ENCODE measurements at places on chromosomes 1 and 21. TPM values are rescaled to one million over a fixed set of nuclear protein-coding genes. Genes with fewer than 3 reads are reported as not detected.

LINGO4 gene
- 24.5 TPM for total RNA-seq

SPATA21 gene
- total RNA-seq, result not detected

TMEM50A gene
- 46.9 TPM for total RNA-seq

BEND5 gene
- total RNA-seq, result 1.4 TPM

GRCh38 chr1:209808059-209808581, 2.2 kb upstream of the IRF6 start:
- H3K27me3 ChIP-seq, result peaks cover 10% of the 10 kb centered on the region
- no peaks in the 10 kb centered on the region for H3K4me1 ChIP-seq
- H3K27ac ChIP-seq, result no peak overlapping the region
- H3K4me3 ChIP-seq, result no peak overlapping the region

GRCh38 chr1:168271636-168272035, 9.0 kb upstream of the TBX19 start:
- no peak overlapping the region for H3K27ac ChIP-seq
- H3K36me3 ChIP-seq, result no peaks in the 10 kb centered on the region
- no peaks in the 10 kb centered on the region for H3K27me3 ChIP-seq

DNA sequence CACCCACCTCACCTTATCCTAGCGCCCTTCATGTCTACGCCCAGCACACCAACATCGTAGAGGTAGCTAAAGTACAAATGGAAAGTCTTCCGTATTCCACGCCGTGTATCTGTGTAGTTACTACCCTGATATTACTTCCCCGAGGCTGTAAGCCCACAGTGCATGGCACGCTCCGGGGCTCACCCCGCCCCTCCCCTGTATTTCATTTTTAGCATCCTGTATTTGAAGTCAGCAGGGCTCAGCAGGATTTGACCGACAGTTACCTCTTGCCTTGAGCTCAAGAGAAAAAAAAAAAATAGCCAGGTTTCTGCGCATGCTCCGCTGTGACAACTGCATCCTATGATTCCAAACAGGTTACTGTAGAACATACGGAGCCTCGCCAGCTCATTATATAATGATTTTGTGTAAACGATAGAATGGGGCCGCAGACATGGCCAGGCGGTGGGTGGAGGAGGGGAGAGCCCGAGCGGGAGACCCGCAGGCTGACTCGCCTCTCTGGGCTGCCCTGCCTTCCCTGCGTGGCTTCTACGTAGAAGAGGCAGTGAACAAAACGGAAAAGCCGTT, 1.3 kb downstream of the ABCG1 start:
- peaks cover 17% of the 10 kb centered on the region for H3K4me1 ChIP-seq
- no peaks in the 10 kb centered on the region for H3K27me3 ChIP-seq
- DNase-seq, result peak; percentile 75
- H3K4me3 ChIP-seq, result peak overlapping the region; percentile 97
- no peaks in the 10 kb centered on the region for H3K36me3 ChIP-seq

DNA sequence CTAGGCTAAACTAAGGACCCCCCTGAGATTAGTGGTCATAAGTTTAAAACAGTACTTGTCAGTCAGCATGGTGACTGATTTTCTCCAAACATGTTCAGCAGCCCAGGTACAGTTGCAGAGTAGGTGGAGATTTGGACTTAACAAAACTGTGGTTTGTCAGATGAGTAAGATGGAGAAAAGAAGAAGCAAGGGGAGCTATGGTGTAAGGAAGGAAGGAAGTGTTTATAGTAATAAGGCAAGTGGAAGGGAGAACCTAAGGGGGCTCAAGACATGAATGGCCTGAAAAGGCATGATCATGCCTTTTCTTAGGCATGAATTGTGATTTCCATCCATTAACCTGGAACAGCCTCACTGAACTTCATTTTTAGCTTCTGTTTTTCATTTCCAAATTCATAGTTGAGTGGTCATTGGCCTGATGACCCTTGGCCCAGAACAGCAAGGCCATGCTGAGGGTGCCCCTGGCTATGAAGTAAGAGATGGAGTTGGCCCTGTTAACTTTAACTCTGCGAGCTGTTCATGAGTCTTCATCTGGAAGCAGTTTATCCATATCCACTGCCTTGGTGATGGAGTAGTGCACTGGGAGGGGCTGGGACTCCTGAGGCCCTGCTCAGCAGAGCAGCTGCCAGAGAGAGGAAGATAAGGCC, 60.7 kb downstream of the LRRC8D start:
- no peak for DNase-seq
- H3K27ac ChIP-seq, result peak overlapping the region; percentile 65
- H3K4me1 ChIP-seq, result peaks cover 52% of the 10 kb centered on the region
- H3K36me3 ChIP-seq, result no peaks in the 10 kb centered on the region
- no peaks in the 10 kb centered on the region for H3K27me3 ChIP-seq

GRCh38 chr1:3948344-3948743, 48.3 kb upstream of the C1orf174 start:
- H3K4me1 ChIP-seq, result no peaks in the 10 kb centered on the region
- H3K36me3 ChIP-seq, result no peaks in the 10 kb centered on the region
- H3K27me3 ChIP-seq, result peaks cover 22% of the 10 kb centered on the region
- H3K27ac ChIP-seq, result no peak overlapping the region
- no peak overlapping the region for H3K4me3 ChIP-seq

DNA sequence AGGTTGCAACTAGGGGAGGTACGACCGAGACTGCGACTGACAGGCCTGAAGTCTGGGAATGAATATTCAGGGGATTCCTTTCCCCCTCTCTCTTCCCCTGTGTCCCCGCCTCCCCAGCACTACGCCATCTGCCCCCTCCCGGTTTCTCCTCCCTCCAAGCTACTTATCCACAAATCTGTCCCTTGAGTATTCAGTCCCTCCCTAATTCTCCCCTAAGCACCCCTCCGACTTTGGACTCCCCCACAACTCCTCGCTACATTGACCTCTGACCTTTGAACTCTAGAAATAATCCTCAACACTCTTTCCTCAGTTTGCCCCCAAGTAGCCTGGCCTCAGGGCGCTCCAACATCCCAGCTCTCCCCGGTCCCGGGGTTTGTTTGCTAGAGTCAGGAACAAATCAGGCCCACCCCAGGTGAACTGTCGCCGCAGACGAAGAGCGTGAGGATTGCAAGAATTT, 393 bp downstream of the LYSMD1 start:
- H3K4me1 ChIP-seq, result peaks cover 54% of the 10 kb centered on the region
- H3K27me3 ChIP-seq, result no peaks in the 10 kb centered on the region
- H3K27ac ChIP-seq, result peak overlapping the region; percentile 91
- H3K36me3 ChIP-seq, result no peaks in the 10 kb centered on the region
- peak; percentile 51 for DNase-seq
- peak overlapping the region; percentile 84 for H3K4me3 ChIP-seq

DNA sequence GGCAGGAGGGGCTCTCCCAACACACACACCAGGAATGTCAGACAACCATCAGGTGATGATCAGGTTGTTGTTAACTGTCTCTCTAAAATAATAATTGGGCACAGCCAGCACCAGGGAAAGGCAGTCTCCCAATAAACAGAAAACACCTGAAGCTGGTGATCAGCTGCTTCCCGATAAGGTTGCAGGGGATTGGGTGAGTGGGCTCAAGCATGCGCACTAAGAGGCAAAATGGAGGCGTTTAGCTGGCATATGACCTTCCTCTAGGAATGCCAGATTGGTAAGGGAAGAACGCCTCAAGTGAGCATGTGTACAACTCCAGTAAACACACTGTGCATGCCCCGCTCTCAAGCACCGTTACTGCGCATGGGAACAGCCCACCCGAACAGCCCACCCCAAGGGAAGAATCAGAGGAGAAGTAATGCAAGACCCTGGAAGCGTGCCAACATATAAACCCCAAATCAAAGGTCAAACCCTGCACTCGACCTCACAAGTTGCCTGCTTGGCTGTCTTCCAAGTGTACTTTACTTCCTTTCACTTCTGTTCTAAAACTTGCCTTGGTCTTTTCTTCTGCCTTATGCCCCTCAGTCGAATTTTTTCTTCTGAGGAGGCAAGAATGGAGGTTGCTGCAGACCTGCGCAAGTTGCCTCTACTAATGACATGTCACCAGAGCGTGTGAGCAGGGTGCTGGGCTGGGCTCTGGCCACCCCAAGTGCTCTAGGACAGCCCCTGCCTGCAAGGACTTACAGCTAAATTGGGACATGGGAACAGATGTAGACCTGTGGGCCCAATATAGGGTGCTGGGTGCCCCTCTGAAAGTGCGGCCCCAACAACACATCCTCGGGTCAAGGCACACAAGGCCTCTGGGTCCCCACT, 200.8 kb downstream of the RHOU start:
- H3K27me3 ChIP-seq, result no peaks in the 10 kb centered on the region
- H3K36me3 ChIP-seq, result no peaks in the 10 kb centered on the region
- H3K4me3 ChIP-seq, result no peak overlapping the region
- H3K27ac ChIP-seq, result no peak overlapping the region

DNA sequence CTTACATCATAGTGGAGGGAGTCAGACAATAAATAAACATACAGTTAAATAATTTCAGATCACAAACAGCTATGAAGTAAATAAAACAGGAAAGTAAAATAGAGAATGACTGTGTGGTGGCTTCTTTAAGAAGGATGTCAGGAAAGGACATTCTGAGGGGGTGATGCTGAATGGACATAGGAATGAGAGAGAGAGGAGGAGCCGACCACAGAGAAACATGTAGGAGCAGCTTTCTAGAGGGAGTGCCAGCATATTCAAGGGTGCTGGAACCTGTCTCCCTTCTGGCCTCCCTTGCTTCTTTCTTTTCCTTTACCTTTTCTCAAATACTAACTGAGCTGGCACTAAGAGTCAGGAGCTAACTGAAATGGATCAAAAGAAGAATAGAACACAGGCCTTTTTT, 20.5 kb upstream of the BCL10 start:
- H3K4me1 ChIP-seq, result peaks cover 12% of the 10 kb centered on the region
- no peaks in the 10 kb centered on the region for H3K36me3 ChIP-seq
- H3K27me3 ChIP-seq, result no peaks in the 10 kb centered on the region
- no peak for DNase-seq

DNA sequence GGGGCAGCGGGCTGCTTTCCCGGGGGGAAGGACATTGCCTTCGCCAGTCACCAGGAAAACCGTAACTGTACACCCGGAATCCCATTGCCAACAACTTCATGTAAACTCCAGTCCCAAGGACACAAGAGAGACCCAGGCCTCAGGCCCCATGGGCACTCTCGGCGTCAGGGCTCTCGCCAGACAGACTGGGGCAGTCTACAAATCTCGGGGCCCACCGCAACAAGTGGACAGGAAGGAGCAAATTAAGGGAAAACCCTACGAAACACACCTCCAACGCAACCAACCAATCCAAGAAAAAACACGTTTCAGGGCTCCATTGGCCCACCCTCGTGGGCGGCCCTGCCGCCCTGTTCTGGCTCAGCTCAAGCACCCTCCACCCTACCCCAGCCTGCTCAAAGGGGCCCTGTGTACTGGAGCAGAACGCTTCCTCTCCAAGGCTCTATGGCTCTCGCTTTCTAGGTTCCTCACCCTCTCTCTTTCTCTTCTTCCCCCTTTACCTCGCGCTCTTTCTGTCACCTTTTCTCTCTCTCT, 4.6 kb upstream of the ZNF678 start:
- H3K27me3 ChIP-seq, result no peaks in the 10 kb centered on the region
- no peak overlapping the region for H3K27ac ChIP-seq
- peaks cover under 1% of the 10 kb centered on the region for H3K4me1 ChIP-seq
- no peak for DNase-seq
- no peaks in the 10 kb centered on the region for H3K36me3 ChIP-seq

DNA sequence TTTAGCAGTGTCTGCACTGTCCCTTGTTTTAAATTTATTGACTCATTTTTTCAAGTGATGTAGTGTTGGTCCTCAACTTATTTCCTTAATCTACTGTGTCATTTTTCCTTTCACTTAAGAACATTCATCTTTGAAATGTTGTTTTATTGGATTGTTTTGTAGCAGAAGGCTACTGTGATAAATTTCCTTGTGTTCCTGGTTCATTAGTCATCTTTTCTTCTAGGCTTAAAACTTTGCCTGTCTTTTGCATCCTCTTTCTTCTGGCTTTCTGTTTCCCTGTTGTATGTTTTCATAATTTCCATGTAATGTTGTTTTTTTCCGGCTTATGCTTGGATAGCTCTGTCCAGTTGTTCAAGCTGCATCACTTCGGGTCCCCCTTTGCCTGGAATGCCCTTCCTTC, 61.9 kb downstream of the UBE2T start:
- no peaks in the 10 kb centered on the region for H3K4me1 ChIP-seq
- no peaks in the 10 kb centered on the region for H3K36me3 ChIP-seq
- no peak overlapping the region for H3K4me3 ChIP-seq

DNA sequence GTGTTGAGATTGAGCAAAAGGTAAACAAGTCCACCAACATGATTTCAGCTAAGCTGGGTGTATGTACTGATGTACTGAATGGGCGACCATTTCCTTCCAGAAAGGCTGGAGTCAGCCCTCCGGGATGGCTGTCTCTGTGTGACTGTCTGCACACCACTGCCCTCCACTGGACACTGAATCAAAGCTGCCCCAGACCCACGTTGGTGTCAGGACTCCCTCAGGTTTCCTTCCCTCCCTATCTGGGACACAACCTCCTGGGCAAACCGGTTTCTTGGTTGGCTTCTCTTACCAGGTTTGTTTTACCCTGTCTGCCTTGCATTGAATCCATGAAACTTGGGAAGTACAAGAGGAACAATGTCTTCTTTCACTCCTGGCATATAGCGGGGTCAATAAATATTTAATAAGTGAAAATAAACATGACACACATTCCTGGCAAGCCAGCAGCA, 5.3 kb upstream of the SRP9 start:
- no peaks in the 10 kb centered on the region for H3K36me3 ChIP-seq
- DNase-seq, result peak; percentile 78
- peaks cover 29% of the 10 kb centered on the region for H3K4me1 ChIP-seq
- no peak overlapping the region for H3K4me3 ChIP-seq

DNA sequence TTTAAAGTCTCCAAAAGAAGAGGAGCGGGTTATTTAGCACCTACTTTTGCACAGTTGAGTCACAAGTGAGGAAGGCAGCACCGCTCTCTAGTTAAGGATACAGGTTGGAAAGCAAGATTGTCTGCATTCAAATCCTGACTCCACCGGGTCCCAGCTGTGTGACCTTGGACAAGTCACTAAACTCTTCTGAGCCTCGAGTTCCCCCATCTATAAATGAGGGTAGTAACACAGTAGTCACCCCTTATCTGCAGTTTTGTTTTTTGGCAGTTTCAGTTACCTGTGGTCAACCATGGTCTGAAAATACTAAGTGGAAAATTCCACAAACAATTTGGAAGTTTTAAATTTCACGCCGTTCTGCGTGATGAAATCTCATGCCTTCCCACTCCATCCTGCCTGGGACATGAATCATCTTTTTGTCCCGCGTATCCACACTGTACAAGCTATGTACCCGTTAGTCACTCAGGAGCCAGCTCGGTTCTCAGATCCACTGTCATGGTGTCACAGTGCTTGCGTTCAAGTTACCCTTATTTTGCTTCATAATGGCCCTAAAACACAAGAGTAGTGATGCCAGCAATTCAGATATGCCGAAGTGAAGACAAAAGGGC, 49.4 kb downstream of the CAPZB start:
- no peaks in the 10 kb centered on the region for H3K36me3 ChIP-seq
- H3K4me1 ChIP-seq, result peaks cover 95% of the 10 kb centered on the region
- peak; percentile 73 for DNase-seq
- peak overlapping the region; percentile 41 for H3K4me3 ChIP-seq
- peak overlapping the region; percentile 80 for H3K27ac ChIP-seq
- no peaks in the 10 kb centered on the region for H3K27me3 ChIP-seq

DNA sequence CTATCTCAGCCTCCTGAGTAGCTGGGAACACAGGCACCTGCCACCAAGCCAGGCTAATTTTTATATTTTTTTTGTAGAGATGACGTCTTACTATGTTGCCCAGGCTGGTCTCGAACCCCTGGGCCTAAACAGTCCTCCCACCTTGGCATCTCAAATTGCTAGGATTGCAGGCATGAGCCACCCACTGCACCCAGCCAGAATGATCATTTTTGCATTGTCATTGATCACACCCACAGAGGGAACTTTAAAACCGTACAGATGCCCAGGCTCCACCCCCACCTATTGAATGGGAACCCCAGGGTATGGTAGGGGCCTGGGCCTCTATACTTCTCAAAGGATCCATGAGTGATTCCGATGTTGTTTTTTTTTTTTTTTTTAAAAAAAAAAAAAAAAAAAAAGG, 36.7 kb downstream of the ETNK2 start:
- no peak overlapping the region for H3K27ac ChIP-seq
- no peak for DNase-seq
- H3K36me3 ChIP-seq, result peaks cover 24% of the 10 kb centered on the region
- no peak overlapping the region for H3K4me3 ChIP-seq
- no peaks in the 10 kb centered on the region for H3K27me3 ChIP-seq

All from gastrocnemius medialis (tissue), 4 donors.